ENCODE measurements at places on chromosomes 16 and 17.

DNA sequence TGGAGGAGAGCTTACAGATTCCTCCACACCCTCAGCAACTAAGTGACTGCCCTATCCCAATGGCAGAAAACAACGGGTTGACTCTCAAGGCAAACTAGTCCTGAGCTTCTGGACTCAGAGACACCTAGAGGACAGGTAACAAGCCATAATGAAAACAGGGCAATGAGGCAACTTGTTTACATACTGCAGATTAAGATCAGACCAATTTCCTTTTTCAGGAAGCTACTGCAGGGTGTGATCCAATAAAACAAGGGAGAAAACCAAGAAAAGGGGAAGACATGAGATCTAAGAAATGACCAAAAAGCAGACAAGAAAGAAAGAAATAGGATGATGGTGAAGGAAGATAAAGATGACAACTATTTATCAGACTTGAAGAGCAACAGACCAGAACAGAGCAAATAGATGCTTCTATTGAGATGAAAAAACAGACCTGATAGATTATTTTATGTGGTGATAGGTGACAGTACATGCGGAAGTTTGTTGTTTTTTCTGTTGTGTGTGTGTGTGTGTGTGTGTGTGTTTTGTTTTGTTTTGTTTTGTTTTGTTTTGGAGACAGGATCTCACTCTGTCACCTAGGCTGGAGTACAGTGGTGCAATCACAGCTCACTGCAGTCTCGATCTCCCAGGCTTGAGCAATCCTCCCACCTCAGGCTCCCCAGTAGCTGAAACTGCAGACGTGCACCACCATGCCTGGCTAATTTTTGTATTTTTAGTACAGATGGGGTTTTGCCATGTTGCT lies 120.7 kb downstream of the GAS7 start:
- no peak for DNase-seq

DNA sequence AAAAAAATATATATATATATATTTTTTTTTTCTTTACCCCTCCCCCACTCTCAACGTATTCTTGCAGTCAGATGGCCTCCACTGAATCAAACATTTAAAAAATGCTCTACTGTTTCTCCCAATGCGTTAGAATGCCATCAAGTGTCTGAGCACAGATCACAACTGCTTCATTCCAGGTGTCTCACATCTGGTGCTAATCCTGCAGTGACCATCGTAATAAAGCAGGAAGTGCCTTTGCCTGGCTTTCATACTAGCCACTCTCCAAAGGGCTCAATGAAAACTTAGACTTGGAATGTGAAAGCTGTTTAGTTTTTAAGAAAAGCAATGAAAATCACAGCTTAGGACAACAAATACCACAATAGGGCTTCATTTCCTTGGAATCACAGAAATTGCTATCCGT lies 37.2 kb downstream of the SKAP1 start:
- no peak for DNase-seq

DNA sequence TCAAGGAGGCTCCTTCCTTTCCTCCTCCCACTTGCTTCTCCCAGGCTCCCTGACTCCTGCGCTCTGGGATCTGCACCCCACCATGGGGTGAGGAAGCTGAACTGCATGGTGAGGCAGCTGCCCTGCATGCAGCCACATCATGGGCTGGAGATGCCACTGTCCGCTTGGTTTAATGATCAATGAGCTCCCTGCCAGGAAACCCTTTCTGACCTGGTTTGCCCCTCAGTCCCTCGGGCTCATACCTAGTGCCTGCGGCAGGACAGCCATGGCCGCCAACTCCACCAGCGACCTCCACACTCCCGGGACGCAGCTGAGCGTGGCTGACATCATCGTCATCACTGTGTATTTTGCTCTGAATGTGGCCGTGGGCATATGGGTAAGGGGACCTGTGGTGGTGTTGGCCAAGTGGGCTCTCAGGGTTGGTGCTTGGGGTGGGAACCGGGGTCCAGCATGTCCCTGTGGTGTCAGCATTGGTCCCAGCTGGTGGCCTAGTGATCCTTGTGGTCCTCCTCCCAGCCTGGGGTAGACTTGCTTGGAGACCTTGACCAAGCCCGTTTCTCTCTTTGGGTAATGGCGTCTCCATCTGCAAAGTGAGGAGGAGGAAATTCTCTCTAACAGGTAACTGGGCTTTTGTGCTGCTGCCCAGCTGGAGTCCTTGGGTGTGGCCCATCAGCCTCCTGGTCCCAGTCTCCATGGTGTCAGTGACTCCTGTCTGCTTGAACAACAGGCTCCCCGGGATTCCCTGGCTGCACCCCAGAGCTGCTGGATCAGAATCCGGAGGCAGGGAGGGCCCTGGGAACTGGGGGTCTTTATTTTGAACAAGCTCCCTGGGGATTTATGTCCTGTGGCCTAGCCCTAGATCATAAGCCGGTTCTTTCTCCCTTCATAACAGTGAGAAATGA lies at the start of gene SLC5A10:
TSS of gene SLC5A10 (plus strand) at position 225 of the 902 bp plus-strand sequence. CDS start at position 266, 41 bp downstream.
- DNase-seq: no peak

DNA sequence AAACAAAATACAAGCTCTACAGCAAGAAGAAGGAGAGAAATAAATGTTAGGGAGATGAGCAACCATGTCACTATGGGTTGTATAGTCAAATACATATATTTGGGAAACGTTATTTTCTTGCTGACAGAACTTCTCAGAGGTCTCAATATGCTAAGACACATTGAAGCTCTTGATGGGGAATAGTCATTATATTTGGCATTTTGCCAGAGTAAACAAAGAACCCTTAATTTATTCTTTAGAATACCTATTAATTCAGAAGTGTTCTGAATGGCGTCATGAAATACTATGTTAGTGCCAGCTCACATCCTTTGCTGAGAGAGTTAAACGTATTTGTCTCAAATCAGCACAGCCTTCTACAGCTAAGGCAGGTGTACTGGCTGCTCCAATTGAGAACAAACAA lies 458.9 kb downstream of the CDH13 start:
- DNase-seq: no peak

GRCh38 chr17:38864636-38865398 lies 5.0 kb upstream of the LASP1 start:
- DNase-seq: no peak

DNA sequence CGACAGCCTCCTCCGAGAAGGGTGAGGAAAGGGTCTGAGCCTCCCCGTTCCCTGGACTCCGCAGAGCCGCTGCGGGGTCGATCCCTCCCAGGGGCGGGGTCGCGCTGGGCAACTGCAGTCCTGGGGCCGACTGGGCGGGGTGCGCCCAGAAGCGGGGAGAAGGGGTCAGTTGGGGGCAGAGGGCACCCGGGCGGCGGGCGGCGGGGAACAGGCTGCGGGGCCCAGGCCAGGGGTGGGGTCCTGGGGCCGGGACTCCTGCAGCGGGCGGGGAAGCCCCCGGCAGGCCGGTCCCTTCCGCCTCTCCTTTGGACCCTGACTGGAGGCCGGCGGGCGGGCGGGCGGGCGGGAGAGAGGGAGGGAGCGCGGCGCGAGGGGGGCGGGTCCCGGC lies 352 bp downstream of the GGNBP2 start:
- DNase-seq: no peak

DNA sequence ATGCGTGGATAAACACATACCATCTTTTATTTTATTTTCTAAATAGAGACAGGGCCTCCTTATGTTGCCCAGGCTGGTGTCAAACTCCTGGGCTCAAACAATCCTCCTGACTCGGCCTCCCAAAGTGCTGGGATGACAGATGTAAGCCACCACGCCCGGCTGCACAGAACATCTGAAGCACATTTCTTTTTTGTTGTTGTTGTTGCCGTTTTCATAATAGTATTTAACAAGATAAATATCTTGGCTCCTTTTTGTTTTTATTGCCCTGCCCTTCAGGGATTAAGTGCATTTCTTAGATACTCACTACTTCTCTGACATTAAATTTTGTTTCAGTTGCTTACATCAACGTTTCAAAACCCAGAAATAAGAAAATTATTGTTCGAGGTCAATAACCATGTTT lies 37.4 kb downstream of the ANKRD11 start:
- no peak for DNase-seq

DNA sequence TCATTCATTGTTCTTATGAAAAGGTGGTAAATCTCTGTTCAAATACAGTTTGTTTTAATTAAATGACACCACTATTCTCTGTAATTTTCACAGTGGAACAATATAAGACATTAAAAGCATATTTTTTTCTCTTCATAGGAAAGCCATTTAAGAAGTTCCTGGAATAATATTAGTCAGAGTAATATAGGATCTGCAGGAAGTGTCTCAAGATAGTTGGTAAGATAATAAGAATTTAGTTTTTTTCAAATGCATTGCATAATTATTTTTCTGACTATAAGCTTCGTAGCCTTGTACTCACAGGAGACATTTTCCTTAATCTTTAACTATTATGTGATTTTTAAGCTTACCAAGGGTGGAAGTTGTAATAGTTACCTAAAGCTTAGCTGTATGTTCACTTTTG lies 16.9 kb downstream of the STXBP4 start:
- no peak for DNase-seq

- DNase-seq: no peak
Observed at GRCh38 chr17:76273445-76274111, 8.4 kb downstream of the UBALD2 start.

GRCh38 chr17:71548540-71549190 lies 572.2 kb upstream of the SOX9 start:
- DNase-seq: no peak

- DNase-seq: no peak
Observed at GRCh38 chr16:81560979-81561657, 116.5 kb downstream of the CMIP start.

GRCh38 chr16:1430214-1430758 lies 592 bp upstream of the PERCC1 start:
- DNase-seq: no peak

GRCh38 chr16:81366316-81366932 lies 51.7 kb downstream of the GAN start:
- DNase-seq: peak; percentile 19

DNA sequence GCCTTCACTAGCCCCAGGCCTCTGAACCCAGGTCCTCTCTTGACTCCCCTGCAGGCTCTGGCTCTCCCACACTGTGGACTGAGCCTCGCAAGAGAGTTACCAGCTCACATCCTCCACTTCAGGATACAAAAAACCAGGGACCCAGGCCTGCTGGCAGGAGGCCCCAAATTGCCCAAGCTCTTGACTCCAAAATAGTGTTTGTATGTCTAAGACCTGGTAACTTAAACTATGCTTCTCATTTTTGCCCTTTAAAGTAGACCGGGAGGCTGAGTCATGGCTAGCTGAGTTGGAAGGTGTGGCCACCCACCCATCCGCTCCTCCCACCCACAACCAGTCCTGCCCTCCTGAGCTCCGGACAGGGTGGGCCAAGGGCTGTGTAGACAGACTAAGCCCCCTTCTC lies 250.0 kb downstream of the SOX9 start:
- no peak for DNase-seq

Data from HS-27A (cell line).